ENCODE measurements at places on chromosomes 1 and 21.

GRCh38 chr1:242237051-242237450 is 238.2 kb upstream of the MAP1LC3C start:
- DNase-seq: no peak

DNA sequence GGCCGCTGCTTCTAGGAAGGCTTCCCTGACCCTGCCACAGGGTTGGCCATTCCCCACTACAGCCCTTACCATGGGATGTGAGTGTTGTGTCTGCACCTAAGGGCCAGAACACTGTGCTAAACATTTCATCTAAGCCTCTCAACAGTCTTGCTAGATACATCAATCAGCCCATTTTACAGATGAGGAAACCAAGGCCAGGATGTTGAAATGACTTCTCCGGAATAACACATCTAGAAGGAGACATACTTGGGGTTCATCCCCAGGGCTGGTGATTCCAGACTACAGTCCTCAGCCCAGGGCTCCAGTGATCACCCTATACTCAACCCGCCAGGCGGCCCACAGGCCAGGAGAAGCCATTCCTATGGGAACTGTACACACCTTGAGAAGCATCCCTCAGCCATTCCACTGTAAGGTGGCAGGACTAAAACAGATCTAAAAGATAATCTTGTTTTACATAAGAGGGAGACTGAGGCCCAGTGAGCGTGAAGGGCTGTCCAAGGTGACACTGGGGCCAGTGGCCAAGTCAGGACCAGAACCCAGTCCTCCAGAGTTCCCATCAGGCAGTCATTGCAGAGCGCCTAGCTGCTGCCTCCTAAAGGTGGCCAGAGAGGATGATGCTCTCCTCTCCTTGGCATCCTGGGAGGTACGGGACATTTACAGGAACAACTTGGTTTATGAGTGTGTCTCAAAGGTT is 119.5 kb downstream of the GLIS1 start:
- no peak for DNase-seq

DNA sequence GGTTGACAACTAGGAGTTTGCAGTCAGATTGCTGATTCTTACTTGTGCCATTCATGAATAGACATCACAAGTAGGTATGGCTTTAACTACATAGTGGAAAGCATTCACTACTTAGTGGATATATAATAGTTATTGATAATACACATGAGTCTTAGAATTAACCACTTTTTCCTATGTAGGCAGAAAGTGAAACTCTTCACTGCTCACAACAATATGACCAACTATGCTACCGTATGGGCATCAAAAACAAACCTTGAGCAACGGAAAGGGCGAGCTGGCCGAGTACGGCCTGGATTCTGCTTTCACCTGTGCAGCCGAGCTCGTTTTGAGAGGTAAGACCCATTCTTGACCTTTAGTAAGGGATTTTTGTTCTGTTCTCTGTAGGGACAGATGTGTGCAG is 38.7 kb downstream of the DHX9 start:
- no peak for DNase-seq

- peak; percentile 97 for DNase-seq
Measured at GRCh38 chr1:16888860-16889816, 6.6 kb upstream of the RNU1-2 start.

DNA sequence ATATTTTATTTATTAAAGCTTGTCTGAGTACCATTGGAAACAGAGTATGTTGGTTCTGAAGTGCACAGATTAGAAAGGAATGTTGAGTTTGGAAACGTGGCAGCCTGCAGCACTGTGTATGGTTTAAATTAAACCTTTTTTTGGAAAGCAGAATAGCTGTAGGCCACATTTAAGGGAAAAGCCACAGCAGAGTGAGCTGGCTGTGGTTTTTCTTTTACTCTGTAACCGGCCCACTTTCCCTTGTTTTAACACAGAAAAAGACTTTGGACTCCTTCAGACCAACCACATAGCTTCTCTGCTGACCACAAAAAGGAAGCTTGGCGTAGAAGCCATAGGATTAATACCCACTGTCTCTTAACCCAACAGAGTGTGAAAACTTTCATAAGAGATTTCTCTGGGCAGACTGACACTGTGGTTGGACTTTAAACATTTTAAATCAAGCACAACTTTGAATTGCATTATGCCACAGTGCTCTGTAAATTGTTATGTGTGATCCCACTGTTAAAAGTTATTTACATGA is 75.2 kb downstream of the NFIA start:
- no peak for DNase-seq

DNA sequence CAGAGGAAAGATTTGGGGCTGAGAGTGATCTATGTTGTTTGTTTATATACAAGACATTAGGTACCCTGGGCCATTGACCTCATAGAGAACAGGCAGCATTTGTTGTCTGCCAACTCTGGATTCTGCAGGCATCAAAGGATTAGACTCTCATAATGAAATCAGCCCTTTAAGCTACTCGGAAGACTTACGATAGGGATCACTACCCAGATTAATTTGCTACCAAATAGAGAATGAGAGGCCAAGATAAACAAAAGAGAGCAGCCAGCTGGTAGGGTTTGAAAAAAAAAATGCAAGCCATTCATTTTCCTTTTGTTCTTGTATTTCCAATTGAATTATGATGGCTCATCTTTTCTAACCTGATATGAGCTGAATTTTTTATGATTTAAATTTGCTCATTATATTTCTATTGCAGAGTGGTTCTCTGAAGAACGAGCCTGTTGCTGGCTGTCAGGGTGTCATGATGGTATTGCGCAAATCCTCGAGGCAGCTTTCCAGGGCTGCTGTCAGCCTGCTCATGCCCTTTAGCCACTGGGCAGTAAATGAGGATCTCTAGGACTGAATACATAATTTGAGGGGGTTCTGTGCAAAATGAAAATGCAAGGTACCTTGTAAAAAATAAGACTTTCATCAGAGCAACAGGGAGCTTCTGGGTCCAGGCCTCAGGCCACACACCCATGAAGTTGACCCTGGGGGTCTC is 116.4 kb upstream of the KCNJ15 start:
- no peak for DNase-seq

DNA sequence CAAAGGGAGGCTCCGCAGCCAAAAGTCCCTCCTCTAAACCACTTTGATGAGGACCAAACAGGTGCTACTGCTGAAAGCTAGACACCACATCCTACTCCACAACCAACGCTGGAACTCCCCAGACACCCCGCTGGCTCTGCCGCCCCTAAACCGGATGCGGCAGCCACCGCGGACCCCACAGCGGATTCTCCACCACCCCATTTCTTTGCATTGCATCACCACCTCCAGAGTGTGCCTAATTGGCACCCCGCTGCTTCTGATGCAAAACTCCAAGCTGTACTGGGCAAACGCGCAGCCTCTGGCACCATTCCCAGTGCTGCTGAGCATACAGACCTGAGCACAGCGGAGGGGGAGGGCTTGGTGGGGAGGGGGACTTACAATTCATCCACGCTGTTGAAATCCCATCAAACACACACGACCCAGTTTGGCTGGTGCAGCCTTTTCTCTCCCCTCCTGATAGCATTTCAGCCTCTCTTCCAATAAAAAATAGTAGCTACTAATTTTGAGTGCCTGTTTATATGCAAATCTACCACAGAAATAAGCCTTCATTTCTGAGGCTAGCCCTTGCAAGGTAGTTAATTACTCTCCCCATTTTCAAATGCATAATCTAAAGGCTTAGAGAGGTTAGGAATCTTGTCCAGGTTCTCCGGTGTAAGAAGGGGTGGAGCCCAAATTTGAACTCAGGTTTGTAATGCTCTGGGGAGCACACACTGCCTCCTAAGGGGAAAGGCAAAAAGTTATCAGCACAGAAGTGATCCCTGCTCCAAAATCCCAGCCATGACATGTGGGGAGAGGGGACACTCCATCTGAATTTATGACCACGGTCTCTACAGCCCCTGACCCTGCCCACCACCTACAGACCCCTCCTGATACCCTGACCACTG is 12.2 kb upstream of the RGS16 start:
- DNase-seq: peak; percentile 67

- DNase-seq: no peak
Measured at GRCh38 chr1:12548973-12549459, 69.0 kb downstream of the DHRS3 start.

DNA sequence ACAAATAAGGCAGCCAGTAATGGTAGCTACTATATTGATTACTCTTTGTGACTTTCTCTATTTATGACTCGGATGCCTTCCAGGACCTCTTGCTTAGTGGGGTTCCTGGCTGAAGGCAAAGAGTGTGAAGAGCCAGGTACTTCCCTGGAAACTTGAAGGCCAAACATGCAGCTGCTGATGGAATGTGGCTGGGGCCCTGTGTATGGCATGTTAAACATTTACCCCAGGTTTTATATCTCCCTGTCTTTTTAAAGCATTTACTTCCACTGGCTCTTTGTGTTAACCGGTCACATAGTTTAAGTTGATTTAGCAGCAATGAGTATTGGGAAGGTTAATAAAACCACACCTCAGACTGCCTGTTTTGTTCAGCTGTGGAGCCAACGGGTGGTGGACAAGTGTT is 45.7 kb upstream of the PAXBP1 start:
- DNase-seq: no peak

DNA sequence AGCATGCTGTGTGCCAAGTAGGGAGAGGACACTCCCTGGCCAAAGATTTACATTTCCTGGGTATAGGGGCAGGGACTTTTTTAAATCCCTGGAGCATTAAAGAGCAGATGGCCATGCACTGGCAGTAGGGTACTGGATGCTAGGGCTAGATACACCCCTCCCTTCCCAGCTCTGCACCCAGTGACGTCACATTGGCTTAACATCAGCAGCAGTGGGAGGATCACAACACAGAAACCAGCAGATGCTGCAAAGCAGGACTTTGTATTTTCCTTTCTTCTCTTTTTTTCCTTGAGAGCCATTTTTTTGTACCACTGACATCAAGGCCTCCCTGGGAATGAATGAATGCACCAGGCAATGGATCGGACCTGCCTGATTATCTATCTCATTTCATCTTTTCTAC is 243.0 kb downstream of the KAZN start:
- DNase-seq: no peak

GRCh38 chr1:56070601-56071000 is 508.8 kb downstream of the PLPP3 start:
- no peak for DNase-seq

DNA sequence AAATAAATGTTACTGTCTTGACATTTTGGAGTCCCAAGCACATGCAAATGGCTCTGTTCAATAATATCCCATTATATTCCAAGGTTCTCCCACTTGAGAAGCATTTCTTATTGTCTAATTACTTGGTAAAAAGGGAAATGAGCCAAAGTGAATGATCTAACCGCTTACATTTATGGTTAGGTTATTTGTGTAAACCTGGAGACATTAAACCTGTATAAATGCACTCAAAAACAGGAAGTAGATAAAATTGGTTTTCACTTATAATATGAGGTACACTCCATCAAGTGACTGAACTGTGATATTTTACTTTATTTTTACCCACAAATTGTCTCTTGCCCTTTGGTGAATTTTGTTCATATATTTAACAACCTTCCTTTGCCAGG is 26.8 kb downstream of the KIF1B start:
- DNase-seq: no peak

GRCh38 chr21:17823846-17824245 is 4.7 kb upstream of the C21orf91 start:
- DNase-seq: no peak

DNA sequence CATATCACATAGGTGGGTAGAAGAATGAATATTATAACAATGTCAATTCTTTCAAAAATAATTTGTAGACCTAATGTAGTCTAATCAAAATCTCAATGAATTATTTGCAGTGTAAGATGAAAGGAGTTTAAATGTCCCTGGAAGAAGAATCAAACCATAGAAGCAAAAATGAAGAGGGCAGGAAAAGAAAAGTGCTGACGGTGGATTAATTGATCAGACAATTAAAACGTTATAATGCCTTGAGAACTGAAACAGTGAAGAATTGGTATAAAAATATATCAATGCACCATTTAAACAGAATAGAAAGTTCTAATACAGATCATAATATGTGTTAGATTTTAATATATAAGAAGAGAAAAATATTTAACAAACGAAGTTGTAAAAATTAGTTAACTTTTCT is 109.8 kb downstream of the TYW3 start:
- no peak for DNase-seq

DNA sequence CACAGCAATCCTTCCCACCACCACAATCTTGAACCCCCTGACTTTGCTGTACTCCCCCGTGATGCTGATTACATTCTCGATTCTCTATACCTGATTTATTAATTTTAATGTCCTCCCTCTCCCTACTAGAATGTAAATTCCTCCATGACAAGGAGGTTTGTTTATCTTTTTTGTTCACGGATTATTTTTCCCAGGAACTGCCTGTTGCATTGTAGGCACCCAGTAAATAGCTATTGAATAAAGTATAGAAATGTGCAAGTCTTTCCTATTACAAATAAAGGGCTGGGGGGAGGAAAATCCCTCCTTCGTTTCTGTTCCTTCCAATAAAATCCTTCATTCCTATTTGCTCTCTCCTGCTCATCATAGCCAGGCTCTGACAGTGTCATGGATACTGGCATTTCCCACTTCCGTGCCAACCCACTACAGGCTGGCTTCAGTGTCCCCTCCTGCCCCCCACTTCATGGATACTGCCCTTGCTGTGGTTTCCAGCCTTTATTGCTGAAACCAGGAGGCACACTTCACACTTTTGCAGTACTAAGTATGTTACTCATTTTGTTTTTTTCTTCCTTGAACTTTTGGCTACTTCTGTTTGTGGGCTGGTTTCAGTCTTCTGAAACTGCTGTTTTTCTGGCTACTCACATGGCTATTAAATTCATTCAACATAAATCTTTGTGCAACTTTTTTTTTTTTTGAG is 7.5 kb downstream of the KIF1B start:
- DNase-seq: no peak

GRCh38 chr1:244011786-244012185 is 39.3 kb upstream of the ZBTB18 start:
- DNase-seq: peak; percentile 36

GRCh38 chr1:3851292-3851691 is 5.7 kb downstream of the CEP104 start:
- no peak for DNase-seq

GRCh38 chr1:6584126-6585080 is 4.6 kb downstream of the ZBTB48 start:
- DNase-seq: no peak

Data from NCI-H2227 treated with DMSO at 0.1 percent for 48 hours (cell line).